Fibroblast of skin of right biceps (primary cell): ENCODE measurements at places on chromosomes 2 and 18.
A peak's percentile ranks its signal among the peaks of the same experiment; 100 is the strongest.

DNA sequence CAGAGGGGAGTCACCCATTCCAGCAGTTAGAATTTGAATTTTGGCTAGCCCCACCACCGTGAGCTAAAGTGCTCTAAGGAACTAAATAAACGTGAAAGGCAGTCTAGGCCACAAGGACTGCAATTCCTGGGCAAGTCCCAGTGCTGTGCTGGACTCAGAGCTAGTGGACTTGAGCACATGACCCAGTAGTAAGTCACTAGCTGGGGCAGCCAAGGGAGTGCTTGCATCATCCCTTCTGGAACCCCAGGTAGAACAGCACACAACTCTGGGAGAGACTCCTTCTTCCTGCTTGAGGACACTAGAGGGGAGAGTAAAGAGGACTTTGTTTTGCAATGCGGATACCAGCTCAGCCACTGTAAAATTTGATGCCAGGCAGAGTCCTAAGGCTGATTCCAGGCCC is 672.2 kb downstream of the CPS1 start:
- no peak for DNase-seq

DNA sequence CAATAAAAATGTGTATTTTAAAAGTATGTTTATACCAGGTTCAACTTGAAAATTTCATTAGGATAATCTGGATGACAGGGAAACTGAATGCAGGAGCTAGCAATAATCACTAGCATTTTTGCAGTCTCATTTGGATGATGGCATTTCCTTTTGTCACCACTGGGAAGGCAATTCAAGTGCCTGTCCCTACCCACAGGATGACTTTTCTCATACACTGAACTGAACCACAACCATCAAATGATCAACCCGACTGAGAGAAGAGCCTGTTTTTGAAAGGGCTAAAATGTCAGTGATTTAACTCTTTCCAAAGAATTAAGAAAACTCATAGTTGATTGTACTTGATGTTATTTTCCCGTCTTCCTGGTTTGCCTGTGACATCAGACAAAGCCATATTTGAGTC is 115.0 kb downstream of the FAM124B start:
- DNase-seq, result peak; percentile 28

DNA sequence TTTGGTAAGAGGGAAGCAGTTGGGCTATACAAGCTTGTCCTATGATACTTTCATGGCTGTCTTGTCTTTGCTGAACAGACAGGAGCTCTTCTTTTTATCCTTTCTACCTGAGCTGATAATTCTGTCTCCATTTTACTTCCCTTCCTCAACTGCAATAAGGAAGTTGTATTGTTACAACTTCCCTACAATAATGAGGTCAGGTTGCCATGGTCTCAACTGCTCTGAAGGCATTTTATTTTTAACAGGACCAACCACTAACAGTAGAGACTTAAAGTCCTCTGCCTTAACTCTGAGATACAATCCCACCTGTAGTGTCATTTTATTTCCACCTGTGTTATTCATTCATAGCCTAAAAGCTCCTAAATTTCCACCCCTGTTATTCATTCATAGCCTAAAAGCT is 118.6 kb upstream of the PGAP1 start:
- DNase-seq, result no peak

GRCh38 chr2:25851740-25852503 is 26.4 kb downstream of the ASXL2 start:
- peak; percentile 84 for DNase-seq

- no peak for DNase-seq
These were observed 7.1 kb downstream of the THAP4 start for GRCh38 chr2:241629762-241630435.

GRCh38 chr2:105786231-105787230 is 41.8 kb downstream of the NCK2 start:
- no peak for DNase-seq

DNA sequence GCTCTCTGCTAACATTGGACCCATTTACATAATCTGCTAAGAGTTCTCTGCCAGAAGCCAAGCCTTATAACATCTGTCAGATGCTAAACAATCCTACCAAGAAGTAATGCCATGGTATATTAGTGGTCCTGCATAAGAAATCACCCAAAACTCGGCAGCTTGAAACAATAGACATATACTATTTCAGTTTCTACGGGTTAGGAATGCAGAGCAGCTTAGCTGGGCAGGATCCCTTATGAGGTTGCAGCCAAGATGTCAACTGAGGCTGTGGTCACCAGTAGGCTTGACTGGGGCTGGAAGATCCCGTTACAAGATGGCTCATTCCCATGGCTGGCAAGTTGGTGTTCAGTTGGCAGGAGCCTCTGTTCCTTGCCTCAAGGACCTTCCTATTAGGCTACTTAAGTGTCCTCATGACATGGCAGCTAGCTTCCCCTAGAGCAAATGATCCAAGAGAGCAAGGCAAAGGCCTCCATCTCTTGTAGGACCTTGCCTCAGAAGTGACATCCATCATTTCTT is 25.1 kb upstream of the SOS1 start:
- DNase-seq, result no peak

DNA sequence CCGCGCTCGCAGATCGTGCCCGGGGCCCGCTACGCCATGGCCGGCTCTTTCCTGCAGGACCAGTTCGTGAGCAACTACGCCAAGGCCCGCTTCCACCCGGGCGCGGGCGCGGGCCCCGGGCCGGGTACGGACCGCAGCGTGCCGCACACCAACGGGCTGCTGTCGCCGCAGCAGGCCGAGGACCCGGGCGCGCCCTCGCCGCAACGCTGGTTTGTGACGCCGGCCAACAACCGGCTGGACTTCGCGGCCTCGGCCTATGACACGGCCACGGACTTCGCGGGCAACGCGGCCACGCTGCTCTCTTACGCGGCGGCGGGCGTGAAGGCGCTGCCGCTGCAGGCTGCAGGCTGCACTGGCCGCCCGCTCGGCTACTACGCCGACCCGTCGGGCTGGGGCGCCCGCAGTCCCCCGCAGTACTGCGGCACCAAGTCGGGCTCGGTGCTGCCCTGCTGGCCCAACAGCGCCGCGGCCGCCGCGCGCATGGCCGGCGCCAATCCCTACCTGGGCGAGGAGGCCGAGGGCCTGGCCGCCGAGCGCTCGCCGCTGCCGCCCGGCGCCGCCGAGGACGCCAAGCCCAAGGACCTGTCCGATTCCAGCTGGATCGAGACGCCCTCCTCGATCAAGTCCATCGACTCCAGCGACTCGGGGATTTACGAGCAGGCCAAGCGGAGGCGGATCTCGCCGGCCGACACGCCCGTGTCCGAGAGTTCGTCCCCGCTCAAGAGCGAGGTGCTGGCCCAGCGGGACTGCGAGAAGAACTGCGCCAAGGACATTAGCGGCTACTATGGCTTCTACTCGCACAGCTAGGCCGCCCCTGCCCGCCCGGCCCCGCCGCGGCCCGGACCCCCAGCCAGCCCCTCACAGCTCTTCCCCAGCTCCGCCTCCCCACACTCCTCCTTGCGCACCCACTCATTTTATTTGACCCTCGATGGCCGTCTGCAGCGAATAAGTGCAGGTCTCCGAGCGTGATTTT is 7.6 kb downstream of the TBR1 start:
- DNase-seq, result no peak

DNA sequence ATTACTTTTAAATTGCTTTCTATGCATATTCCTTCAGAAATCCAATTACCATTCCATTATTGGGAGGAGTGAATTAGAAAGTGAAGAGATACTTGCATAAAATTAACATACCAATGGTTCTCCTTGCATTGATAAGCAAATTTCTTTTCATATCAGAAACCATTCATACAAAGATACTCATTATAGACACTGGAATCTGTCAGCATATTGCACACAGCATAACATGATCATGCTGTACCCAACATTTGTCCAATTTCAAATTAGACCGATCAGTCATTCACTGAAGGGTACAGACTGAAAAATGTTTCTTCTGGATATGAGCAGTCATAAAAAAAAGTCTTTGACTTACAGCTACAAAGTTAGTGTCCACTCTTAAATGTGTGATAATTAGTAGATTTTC is 175.6 kb downstream of the PID1 start:
- DNase-seq, result no peak

- DNase-seq, result no peak
These were observed 251.6 kb downstream of the NUP35 start for GRCh38 chr2:183375821-183376220.

GRCh38 chr2:231854616-231855125 is 68.4 kb downstream of the COPS7B start:
- DNase-seq, result no peak

GRCh38 chr2:23941644-23942043 is 1.4 kb downstream of the UBXN2A start:
- DNase-seq, result no peak

- no peak for DNase-seq
These were observed 267.7 kb downstream of the GLI2 start for GRCh38 chr2:121003391-121003790.

- peak; percentile 18 for DNase-seq
These were observed 29.6 kb downstream of the MREG start for GRCh38 chr2:215983581-215984351.

DNA sequence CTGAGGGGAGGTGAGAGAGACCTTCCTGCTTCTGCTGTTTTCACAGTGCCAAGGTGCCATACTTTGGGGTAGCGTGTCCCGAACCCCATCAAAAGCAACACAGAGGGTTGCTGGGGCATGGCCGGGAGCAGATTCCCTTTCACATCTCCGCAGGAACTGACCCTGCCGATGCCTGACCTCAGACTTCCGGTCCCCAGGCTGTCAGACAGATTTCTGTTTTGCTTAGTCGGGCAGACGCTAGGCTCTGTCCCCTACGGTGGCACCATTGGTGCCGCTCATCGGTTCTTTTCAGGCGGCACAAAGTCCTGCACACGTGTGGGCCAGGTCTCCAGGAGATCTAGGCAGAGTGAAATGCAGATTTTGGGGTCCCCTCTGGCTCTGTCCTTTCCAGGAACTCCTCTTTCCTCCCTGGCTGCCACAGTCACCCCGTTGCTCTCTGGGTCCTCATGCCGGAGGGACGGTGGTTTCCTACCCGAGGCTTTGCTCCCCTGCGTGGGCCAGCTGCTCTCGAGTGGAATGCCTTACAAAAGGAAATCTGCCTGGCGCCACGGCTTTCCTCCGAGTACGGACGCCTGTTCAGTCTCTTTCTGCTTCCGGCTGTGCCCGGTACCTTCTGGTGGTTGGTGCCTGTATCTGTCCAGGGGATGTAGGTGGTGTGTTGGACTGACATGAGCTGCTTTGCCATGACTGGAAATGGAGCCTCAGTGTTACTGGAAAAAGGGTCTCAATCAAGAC is 39.3 kb downstream of the RTP5 start:
- no peak for DNase-seq

DNA sequence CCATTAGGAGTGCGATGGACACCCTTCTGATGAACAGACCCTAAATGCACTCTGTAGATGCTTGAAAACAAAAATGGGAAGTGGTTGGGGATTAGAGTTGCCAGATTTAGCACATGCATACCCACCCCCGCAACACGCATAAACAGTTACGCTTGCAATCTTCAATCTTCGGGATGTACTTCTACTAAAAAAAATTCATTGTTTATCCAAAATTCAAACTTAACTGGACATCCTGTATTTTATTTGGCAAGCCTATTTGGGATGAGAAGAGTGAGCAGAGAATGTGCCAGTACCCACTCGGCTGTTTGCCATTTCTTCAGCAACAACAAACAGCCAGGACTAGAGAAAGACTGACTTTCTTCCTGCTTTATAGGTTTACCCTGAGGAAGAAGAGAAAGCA is 18.4 kb downstream of the KIAA2012 start:
- no peak for DNase-seq

- no peak for DNase-seq
These were observed 6.7 kb downstream of the SLC66A2 start for GRCh38 chr18:79944746-79945117.

GRCh38 chr2:146821836-146822316 is 1023.0 kb upstream of the ACVR2A start:
- peak; percentile 60 for DNase-seq

DNA sequence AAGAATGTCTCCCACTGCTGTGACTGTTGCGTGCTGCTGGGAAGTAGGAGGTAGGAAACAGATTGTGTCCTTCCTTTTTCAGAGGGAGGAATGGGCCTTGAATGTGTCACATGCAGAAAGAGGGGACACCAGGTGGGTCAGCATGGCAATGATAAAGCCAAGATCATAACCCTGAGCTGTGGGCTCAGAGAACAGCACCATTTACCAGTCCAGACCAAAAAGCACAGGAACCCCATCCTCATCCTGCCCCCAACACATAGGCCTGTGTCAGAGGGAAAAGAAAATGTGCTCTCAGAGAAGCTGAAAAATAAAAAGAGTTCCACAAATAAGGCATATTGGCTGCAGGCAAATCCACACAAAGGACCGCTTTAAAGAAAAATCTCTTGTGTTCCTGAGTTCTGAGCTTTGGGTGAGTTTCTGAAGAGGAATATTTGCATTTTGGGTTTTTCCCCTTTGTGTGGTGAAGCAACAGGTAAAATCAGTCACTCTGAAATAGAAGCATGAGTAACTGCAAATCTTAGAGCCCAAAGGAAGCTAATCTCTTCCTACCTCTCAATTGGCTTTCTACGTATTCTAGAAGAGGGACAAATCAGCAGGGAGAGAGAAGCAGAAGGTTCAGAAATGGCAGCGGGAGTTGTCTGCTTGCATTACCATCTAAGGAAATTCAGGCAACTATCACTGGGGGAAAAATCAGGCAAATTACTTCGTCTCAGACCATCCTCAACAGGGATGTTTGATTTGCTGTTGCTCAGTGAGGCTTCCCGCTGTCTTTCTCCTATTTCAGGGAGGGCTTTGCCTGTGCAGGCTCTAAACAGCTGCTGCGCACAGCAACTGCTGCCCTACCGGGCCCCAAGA is 106.8 kb downstream of the BCL11A start:
- no peak for DNase-seq

GRCh38 chr2:8437228-8437948 is 244.5 kb upstream of the ID2 start:
- DNase-seq, result peak; percentile 24

DNA sequence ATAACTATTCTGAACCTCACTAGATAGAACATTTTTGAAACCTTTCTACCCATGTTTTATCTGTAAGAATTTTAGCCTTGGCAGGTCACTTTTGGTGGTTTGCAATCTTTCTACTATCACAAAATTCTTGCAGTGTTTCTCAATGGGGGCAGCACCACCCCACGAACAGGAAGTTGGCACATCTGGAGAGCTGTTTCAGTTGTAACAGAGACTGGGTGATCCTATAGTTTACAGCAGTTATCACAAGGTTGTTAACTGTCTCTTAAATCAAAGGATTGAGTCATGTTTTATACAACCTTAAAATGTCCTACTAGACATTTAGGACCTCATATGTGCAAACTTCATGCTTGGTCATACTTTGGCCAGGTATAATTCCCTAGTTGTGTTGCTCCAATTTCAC is 829.2 kb downstream of the ERBB4 start:
- DNase-seq, result no peak

DNA sequence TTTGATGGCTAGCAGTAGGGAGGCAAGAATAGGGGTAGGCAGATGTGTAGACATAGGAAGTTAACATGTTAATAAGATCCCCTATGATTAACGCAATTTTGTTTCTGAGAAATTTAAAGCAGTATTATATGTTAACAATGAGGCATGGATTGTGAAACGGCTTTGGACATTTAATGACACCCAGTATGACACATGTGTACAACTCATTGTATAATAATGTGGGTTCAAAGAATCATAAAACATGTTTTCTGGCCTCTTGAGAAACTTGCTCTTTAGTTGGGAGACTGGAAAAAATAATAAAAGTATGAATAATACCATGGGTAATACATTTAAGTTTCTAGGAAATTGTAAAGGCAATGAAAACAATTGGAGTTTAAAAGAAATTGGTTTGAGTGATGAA is 332.1 kb upstream of the CDH20 start:
- DNase-seq, result peak; percentile 38

- DNase-seq, result peak; percentile 64
These were observed 28.5 kb upstream of the NOSTRIN start for GRCh38 chr2:168773719-168774521.

GRCh38 chr2:118322406-118322805 is 234.1 kb downstream of the INSIG2 start:
- peak; percentile 50 for DNase-seq
